ENCODE measurements at places on chromosomes 2 and 18.

DNA sequence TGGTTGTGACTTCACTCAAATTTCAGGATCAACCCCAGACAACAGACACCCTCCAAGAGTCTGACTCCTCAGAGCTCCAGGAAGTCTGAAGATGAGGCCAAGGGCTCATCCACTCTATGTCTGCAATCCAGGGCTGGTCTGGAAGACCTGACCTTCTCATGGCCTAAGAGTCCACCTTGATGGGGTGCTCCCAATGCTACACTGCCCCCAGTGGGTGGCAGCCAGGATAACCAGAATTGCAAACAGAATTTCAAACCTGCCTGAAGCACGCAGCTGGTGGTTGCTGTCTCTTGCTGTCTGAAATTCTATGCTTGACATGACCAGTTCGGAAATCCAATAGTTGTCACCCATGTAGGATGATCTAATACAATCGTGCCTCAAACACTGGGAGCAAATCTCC lies 96.0 kb downstream of the UXS1 start:
- DNase-seq, result no peak

DNA sequence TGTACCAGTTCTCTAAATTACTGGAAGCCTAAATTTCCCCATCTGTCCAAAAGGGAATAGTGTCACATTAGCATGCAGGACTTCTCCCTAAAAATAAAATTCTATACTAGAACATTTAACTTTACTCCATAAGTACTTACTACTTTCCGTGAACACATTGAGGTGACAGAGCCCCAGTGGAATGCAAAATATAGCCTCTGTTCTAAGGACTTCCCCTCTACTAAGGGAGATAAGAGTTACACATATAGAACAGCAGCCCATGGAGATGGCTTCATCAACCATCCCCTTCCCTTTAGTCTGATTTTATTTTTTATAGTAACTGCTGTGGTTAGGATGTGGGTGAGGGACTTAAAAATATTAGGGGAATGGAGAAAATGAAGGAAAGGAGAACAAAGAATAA lies 68.9 kb upstream of the STPG4 start:
- DNase-seq, result no peak

DNA sequence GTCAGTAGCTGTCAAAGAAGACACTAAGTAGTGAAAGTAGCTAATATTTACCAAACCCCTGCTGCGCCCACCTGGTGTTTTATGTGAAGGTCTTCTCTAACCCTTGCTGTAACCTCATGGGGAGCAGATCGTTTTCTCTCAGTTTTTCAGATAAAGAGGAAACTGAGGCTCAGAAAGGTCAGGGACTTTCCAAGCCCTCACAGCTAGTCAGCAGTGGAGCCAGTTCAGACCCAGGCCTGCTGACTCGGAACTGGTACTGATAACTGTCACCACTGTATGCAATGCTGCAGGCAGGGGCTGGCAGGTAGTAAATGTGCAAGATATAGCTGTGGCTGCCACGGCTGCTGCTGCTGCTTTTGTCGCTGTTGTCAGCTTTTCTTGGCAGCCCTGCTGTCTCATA lies 69.1 kb downstream of the LRRFIP1 start:
- DNase-seq, result peak; percentile 27

DNA sequence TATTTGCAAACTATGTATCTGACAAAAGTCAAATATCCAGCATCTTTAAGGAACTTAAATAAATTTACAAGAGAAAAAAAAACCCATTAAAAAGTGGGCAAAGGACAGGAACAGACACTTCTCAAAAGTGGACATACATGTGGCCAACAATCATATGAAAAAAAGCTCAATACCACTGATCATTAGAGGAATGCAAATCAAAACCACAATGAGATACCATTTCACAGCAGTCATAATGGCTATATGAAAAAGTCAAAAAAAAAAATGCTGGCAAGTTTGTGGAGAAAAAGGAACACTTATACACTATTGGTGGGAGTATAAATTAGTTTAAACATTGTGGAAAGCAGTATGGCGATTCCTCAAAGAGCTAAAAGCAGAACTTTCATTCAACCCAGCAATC lies 130.3 kb upstream of the LHCGR start:
- DNase-seq, result no peak

DNA sequence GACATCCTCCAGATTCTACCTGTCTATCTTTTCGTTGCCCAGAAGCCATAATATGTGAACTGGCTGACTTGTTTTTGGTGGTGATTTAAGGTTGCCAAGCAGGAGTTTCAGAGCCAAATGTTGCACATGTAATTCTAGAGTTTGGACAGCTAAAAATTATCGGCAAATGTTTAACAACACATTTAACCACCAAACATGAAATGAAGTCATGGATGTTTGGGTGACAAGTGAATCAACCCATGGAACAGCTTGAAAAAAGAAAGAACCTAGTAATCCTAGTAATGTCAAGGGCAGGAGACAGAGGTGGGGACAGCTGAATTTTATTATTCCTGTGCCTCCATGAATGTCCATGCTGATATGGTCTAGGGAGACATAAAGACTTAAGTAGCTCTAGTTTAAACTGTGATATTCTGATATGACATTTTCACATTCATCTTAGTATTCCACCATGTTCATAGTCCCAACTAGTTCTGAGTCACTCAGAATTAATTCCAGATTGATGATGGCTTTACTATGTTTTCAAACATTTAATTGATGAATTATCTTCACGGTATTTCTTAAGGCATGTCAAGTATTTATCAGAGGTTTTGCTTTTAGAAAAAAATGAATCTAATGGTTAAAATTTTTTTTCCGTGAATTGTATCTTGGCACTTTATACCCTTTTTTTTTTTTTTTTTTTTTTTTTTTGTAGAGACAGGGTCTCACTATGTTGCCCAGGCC lies 101.7 kb downstream of the SOCS6 start:
- DNase-seq, result no peak

Measured in NCI-H146 (cell line).